ENCODE measurements at places on chromosomes 16 and 17.

- DNase-seq: no peak
Observed at GRCh38 chr16:81786868-81787267, 7.8 kb downstream of the PLCG2 start.

GRCh38 chr17:3526971-3527370, 30.6 kb downstream of the TRPV3 start:
- DNase-seq: no peak

DNA sequence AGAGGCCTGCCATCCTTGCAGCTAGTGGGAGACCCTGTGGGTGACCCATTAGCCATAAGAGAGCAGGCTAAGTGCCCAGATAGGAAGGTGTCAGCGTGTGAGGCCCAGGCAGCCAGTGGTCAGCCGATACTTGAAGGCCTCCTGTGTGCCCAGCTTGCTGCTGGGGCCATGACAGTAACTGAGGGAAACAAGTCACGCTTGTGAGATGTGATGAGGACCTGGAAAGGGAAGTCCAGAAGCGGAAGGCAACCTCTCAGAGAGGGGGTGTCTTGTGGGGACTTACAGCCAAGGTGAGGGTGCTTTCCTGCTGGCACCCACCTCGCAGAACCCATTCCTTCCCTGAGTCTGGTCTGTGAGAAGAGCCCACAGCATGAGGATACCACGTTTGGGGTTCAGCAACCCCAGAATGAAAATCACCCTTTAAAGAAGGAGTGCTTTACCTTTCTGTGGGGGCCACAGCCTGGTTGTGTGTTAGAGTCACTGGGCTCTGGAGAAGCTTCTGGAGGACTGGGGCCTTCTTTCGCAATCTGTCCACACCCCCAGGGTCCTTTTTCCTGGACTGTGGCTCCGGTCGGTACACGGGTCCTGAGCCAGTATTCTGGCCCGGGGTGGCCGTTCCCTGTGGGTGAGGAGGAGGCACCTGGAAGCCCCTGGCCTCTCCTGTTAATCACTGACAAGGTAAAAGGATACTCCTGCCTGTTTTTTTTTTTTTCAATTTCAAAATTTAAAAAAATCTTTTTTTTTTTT, 53.9 kb downstream of the PLCG2 start:
- DNase-seq: no peak

DNA sequence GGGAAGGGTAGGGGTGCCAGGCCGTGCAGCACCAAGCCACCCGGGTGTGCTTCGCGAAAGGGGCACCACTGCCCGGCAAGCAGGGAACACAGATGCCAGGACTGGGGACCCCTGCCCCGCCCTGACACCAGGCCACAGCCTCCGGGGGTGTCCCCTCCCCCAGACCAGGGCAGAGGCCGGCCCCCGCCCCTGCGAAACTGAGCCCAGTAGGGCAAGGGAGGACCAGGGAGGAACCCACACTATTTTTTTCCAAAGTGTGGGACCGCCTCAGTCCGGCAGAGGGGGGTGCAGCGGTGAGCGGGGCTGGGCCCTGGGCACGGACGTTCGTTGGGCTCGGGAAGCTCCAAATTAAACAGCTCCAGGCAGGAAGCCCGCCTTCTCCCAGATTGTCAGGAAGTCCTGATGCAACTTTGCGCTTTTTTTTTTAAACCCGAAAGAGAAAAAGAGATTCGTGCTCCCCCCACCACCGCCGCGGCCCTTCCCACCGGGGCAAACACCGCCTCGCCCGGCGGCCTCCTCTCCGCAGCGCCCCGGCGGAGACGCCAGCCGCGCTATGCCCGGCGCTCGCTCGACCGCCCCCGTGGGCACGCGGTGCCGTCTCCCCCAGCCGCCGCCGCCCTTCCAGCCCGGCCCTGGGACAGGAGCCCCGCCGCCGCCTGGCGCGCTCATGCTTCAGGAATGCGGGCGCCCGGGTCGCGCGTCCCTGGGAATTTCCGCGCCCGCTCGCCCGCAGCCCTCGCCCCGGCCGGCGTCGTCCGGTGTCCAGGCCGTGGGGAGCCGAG, 755 bp downstream of the PIEZO1 start:
- DNase-seq: no peak

- DNase-seq: no peak
Observed at GRCh38 chr16:27433636-27434035, 31.7 kb downstream of the IL21R start.

DNA sequence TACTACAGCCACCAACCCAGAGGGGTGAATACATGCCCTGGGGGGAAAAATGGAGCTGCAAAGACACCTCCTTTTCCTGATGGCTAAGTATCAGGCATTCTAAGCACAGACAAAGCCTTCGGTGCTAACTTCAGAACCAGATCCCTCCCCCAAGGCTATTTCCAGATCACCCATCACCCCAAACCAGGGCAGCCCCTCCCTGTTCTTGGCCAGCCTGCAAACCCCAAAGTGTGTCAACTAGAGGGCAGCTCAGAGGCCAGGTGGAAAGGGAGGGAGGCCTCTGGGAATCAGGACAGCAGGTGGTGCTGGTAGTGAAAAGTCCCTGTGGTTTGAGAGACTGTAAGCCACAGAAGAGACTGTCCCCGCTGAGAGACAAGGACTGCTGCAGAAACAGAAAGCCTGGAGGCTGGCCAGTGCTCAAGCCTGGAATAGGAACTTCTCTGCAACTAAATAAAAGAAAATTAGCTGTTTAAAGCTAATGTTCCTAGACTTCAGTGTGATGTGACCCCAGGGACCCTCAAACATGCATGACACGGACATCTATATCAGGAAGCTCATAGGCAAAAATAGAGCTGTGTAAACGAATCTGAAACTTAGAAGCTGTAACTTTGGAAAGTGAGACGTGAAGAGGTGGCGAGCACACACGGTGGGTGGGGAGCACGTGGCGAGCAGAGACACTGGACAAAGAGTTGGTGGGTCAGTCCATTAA, 9.1 kb downstream of the TUBG1 start:
- no peak for DNase-seq

DNA sequence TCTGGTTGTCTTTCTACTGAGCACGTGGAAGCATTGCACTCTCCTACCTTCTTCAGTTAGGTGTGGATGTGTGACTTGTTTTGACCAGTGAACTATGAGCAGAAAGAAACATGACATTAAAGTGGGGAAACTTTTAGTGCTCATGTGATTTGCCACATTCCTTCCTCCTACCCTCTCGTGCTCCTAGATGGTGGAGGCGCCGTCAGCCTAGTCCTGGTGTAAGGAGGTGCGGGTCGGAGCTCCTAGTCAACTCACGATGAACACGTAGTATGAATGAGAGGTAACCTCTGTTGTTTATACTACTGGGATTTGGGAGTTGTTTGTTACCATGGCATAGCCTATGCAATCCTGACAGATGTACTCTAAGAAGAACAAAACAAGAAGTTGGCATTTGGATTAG, 47.4 kb downstream of the KSR1 start:
- DNase-seq: no peak

- peak; percentile 72 for DNase-seq
Observed at GRCh38 chr16:11977376-11978041, 975 bp downstream of the SNX29 start.

- DNase-seq: no peak
Observed at GRCh38 chr17:9897372-9897968, 7.6 kb downstream of the RCVRN start.

- no peak for DNase-seq
Observed at GRCh38 chr17:45243750-45244149, 18.1 kb downstream of the SPATA32 start.

GRCh38 chr17:33647956-33648355, 354.9 kb upstream of the ASIC2 start:
- DNase-seq: no peak

GRCh38 chr16:88453611-88454522, 787 bp downstream of the ZFPM1 start:
- no peak for DNase-seq

DNA sequence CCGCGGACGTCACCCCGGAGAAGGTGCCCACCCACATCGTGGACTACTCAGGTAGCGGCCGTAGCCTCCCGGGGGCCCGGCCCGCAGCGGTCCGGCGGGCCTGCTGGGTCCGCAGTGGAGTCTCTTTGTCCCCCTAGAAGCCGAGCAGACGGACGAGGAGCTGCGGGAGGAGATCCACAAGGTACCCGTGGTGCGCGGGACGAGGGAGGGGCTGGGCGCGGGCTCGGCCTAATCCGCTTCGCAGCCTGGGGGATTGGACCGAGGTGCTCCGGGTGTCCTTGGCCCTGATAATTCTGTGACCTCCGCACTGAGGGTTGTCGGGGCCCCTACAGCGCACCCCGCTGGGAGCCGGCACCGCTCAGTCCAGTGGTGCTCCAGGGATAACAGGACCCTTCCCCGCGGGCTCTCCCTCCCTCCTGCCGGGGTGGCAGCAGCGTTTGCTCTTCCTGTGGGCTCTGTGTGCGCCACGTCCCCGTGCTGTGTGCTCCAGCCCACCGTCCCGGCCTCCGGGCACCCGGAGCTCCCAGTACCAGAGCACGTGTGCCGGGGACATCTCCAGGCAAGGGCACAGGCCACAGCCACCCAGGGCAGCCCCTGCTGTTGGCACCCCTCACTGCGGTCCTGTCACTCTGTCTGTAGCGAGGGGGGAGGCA, 713 bp downstream of the RHOT2 start:
- no peak for DNase-seq

GRCh38 chr16:74757349-74757748, 17.3 kb downstream of the FA2H start:
- DNase-seq: no peak

- no peak for DNase-seq
Observed at GRCh38 chr17:49471769-49472168, 23.3 kb upstream of the NGFR start.

DNA sequence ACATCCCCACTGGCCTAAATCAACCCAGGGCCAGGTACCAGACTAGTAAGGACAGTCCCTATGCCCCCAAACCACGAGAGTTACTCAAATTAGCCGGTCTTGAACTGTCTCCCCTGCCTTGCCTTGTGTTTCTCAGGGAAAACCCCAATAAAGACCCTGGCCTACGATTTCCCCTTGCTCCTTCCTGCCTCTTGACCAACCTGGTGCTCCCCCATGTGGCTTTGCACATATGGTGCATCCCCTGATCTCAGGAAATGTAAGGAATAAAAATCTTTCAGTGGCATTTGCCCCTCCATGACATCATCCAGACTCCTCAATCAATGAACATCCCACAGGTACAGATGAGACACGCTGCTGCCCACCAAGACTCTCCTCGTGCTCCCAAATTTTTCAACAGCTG, 87.9 kb downstream of the ZNF18 start:
- DNase-seq: no peak

GRCh38 chr16:60655514-60656153, 1380.6 kb downstream of the CDH8 start:
- no peak for DNase-seq

DNA sequence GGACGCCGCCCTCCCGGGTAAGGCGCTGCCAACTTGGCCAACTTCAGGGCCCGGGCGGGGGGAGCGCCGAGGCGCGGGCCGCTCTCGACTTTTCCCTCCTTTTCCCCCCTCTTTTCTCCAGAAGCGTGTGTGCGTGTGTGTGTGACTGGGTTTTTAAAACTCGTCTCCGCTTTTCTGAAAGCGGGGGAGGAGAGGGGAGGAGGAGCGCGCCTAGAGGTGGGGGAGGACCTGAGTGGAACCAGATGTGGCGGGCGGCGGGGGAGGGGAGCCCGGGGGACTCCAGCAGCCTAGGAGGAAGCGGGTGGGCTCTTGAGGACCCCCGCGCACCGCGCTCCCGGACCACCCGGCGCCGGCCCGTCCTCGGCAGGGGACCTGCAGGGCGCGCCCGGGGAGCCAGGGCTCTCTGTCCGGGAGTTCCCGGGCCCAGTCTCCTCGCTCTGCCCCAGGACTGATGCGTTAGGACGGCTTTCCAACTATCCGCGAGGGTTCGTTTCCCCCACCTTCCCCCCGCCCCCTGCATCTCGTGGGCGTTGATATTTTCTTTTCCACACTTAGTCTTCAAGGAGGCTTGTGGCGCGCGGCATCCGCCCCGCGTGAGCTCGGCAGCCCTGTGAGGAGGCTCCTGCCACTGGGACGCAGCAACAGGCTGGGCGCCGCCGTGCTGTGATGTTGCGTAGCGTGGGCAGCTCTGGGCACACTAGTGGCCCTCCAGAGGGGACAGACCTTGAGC, 599 bp downstream of the MRC2 start:
- no peak for DNase-seq

DNA sequence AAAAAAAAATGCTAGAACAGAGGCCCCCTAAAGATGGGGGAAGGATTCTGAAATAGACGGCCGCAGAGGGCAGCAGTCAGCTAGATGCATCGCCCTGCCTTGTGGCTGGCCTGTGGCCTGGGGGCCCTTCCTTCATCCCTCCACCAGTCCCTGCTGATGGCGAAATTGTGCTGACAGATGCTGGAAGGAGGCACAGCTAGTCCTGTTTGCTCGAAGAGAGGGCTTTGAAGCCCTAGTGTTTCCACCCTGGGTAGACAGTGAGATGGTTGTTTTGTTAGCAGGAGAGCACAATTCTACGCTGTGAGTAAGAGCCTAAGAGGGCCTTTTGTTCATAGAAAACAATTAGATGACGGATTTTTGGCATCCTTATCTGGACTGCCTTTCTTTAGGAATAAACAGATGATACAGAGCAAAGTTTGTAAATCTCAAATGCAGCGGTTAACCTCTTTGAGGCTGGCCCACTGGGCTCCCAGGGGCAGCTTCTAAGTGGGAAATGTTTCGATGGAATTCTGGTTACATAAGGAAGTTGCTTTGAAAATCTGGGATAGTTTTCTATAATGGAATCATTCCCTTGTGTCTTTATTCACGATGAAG, 23.0 kb downstream of the VPS35L start:
- no peak for DNase-seq

DNA sequence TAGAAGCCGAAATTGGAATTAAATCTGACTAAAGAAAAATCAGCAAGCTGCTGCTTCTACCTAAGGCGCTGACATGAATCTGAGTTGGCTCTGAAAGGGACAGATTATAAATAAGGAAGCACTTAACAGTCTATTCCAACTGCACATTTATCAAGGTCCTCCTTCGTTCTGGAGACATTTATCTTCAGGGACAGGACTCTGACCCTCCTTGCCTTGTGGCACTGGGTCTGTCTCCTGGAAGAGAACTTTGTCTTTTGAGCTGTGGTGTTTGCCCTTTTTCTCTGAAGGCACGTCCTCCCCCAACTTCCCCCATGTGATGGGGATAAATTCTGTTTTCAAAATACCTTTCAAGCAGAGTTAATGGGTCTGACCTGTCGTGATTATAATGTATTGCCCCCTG, 47.0 kb upstream of the MARCHF10 start:
- DNase-seq: no peak

GRCh38 chr17:42153919-42154742, 658 bp downstream of the RAB5C start:
- no peak for DNase-seq

DNA sequence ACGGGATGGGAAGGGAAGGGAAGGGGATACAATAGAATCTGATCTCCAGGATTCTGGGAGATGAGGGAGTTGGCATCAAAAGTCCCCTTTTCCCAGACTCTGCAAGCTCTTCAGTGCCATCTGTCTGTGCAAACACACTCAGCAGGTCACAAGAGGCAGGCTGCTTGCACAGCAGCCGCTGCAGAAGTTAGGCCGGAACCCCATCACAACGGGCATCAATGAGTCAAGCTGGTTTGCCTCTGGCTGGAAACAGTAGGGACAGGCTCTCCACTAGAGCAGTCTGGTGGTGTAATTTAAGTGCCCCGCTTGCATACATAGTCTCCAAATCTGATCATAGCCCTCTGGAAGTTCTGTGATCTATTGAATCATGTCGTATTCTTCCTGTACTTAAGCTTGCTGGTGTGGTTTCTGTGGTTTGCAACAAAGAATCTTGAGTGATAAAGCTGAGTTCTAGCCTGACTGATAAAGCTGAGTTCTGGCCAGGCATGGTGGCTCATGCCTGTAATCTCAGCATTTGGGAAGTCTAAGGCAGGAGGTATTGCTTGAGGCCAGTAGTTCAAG, 33.7 kb upstream of the KDM8 start:
- DNase-seq: peak; percentile 93

Measured in AG09309 (cell line).